Activated T-helper 1 cell treated with anti-CD3 and anti-CD28 coated beads, Interleukin-2, amount 50 U/mL, for 16 hours (primary cell): ENCODE measurements at places on chromosomes 7 and 10.

- DNase-seq, result no peak
Measured at GRCh38 chr10:100901051-100901450, 11.7 kb upstream of the SLF2 start.

DNA sequence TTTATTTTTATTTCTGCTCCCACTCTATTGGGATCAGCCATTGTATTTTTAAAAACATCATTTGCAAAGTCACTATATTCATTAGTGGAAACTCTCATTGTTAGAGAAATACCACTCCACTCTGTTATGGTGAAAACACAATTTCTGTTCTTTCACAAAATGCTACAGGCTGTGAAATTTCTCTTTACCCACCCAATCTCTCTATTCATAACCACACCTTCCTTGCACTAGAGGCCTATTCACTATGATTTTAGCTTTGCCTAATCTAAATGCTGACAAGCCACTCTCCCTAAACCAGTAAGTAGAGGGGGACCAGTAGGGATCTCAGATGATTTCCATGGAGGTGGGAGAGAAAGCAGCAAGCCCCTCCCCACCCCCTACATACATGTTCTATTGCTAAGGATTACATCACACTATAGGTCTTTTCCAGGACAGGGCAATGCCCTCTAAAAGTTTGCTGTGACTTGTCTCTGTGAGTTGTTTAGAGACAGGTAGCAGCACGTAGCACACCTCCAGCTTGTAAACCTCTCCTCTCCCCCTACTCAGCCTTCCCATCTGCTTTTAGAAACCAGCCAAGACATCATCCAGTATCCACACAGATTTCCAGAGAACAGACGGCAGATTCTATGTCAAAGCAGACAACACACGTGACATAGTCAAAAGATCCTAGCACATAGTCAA, 58.3 kb upstream of the PPP1R3C start:
- DNase-seq, result no peak

GRCh38 chr7:142654398-142654797, 94.9 kb upstream of the PRSS1 start:
- DNase-seq, result no peak

DNA sequence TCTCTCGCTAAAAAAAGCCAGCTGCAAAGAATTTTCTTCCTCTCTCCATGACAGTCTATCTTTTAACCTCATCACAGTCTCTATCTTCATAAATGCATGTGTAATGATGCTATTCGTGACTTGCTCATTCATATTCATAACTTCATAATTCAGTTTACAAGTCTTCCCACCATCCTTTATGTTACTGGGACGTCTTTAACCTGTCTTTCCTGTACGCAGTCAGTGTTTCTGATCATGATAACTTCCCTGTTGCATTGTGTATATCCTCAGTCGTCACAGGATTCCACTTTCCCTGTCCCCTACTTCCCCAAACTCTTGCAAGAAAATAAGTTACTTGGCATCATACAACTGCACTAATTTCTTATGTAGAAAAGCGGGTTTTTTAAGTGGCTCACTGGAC, 165.6 kb upstream of the ASAH2 start:
- no peak for DNase-seq

DNA sequence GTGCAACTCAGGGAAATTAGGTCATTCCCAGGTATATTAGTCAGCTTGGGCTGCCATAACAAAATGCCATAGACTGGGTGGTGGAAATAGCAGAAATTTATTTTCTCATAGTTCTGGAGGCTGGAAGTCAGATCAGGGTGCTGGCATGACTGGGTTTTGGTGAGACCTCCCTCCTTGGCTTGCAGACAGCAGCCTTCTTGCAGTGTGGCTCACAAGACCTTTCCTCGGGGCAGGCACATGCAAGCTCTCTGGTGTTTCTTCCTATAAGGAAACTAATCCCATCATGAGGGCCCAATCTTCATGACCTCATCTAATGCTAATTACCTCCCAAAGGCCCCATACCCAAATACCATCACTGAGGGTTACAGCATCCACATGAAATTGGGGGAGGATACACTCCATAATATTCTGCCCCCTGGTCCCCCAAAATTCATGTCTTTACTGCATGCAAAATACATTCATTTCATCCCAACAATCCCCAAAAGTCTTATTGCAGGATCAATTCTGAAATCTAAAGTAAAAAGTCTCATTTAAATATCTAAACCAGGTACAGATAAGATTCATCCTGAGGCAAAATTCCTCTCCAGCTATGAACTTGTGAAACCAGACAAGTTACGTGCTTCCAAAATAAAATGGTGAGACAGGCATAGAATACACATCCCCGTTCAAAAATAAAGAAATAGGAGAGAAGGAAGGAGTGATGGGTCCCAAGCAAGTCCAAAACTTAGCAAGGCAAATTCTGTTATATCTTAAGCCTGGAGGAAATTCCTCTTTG, 17.4 kb upstream of the CBLL1 start:
- DNase-seq, result no peak

DNA sequence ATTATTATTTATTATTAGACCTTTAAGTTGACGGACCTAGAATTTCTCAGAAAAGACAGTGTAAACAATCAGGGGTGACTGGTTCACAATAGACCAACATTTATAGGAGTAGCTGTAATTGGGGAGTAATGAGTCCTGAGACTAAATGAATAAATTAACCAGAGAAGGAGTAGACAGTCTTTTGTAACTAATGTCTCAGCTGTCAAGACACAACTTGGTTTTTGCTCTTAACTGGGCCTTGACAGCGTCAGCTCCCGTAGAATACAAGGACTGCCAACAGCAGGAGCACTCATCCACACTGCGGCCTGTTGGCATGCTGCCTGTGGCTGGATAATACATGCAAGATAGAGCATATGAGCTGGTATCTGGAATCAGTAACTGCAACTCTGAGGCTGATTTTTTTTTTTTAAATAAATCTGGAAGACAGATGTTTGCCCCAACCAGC, 123.9 kb downstream of the CACNA2D1 start:
- DNase-seq, result no peak
